ENCODE measurements at places on chromosomes 4 and X. TPM values are rescaled to one million over a fixed set of nuclear protein-coding genes. Genes with fewer than 3 reads are reported as not detected.

DNA sequence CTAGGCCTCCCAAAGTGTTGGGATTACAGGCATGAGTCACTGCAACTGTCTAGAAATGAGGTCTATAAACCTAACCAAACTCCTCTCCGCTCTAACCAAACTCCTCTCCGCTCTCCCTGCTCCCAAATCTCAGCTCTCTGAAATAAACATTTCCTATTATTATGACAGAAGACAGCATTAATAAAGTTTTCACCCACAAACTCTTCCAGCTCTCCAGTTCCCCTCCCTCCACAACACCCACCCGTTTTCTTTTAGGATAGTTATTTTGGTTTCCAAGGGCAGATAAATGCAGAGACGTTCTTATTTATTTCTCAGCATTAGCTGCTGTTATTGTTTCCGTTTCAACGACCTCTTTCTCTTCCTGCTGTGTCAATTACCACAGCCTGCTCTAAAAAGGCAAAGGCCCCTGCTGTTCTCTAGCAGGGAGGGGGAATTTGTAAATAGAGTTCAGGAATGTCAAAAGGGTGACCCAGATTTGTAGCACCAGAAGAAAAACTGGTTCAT, 13.3 kb upstream of the SCD5 start:
- DNase-seq, result peak; percentile 12

DNA sequence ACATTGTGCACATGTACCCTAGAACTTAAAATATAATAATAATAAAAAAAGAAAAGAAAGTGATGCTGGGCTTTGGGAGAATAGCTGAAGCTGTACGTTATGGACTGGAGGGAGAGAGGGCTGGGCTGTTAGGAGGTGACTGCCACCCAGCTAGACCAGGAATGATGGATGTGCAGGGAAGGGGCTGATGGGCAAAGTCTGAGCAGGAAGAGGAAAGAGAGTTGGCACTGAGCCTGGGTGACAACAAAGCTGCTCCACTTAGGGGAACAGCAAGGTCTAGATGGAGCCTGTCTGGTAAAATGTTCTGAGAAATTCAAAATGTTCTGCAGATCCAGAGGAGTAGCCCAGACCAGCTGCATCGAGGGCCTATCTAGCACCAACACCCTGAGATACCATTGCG, 32.3 kb downstream of the MED28 start:
- no peak for DNase-seq

DNA sequence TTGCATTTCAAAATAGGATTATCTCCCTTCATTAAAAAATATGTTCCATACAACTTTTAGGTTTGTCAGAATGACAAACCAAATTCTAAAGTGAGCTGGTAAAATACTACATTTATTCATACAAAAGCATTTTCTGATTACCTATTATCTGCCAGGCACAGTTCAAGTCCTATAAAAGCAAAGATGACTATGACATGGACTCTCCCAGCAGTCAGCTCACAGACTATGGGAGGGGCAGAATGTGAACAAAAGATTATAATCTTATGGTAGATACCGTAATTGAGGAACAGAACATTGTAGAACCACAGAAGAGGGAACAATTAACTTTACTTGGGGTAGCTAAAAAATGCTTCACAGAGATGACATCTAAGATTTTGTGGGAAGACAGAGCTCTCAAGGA, 12.4 kb downstream of the PAQR3 start:
- no peak for DNase-seq

DNA sequence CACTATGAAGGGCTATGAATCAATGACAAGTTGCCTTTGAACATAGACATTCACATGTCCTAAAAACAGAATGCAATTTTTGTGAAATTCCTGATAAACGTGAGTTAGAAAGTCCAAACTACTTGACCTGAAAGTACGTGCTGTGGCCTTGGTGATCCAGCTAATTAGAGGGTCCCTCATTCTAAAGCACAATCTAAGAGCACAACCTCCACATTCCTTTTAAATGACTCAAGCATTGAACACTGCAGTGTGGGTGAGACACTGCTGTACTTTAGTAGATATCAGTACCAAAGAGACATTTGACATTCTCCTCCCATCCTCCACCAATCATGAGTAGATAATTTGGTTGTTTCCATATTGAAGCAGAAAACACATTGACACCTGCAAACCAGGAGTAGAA, 73.5 kb downstream of the FAM47B start:
- no peak for DNase-seq

GRCh38 chr4:74038425-74039314, at the start of gene CXCL3:
CXCL3 (minus strand) TSS chr4:74038689; CDS start chr4:74038611, 78 bp downstream.
- DNase-seq, result peak; percentile 18

- DNase-seq, result no peak
These were observed 4.4 kb downstream of the GNPDA2 start for GRCh38 chr4:44722001-44722400.

GRCh38 chr4:88097781-88098180, 60.7 kb downstream of the ABCG2 start:
- DNase-seq, result no peak

DNA sequence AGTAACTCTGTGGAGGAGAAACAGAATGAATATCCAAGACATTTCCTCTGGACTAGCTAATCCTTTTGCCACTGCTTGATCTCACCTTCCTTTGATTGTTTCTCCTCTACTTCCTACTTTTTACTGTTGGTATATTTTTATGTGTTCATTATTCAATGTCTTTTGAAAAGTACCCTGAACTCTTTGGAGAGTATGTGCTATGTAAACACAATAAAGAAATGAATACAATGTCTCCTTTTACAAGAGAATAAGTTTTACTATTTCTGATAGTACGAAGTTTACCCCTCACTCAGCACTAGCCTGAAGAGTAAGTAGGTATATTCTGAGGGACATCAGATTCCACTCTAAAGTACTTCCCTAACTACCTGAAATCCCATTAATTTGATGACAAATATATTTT, 19.9 kb downstream of the CLDN2 start:
- DNase-seq, result no peak

- DNase-seq, result no peak
These were observed 56.4 kb upstream of the SPOCK3 start for GRCh38 chr4:167290678-167291077.

DNA sequence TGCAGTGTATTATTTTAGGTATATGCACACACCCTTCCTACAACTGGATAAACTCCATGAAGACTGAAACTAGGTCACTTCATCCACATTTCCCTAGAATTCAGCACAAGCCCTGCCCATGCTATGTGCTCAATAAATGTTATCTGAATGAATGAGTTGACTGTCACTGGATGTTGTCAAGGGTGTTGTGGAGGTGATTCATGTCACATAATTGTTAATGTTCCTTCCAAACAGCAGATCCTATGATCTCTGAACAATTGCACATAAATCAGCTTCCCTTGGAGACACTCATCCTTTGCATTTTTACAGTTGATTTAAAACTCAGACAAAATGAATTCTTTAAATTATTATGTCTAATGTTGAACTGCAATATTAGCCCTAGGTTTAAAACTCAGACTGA, 154.7 kb downstream of the TSPAN5 start:
- no peak for DNase-seq

DNA sequence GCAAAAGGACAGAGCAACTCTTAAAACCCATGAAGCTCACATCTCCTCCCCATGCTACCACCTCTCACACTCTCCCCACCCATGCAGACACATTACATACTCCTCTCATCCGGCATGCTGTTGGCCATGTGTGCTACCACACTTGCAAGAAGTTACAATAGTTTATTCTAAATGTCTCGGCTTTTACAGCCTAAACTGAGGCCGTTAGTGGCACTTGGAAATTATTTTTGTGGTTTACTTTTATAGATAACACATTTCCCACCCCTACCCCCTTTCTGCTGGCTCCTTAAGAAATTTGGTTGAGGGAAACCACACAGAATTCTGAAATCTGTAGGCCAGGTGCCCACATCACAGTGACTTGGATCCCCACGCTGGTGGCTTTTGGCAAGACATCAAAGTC, 141.1 kb upstream of the HHIP start:
- no peak for DNase-seq

DNA sequence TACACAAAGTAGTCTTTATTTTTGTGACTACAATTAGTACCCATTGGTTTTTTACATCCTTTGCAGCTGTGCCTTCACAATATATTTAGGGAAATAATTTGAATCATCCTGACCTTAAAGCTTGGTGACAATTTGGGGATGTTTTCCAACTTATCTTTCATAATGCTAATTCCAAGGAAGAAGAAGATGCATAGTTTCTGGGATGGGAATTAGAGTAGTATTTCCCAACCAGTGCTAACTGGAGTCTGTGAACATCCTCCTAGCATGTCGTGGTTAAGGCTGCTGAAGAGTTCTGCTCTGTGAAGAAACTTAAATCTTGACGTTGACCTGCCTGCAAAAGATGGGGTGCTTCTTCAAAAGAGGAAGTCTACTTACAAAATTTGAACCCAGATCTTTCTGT, 173.5 kb downstream of the ANK2 start:
- no peak for DNase-seq

DNA sequence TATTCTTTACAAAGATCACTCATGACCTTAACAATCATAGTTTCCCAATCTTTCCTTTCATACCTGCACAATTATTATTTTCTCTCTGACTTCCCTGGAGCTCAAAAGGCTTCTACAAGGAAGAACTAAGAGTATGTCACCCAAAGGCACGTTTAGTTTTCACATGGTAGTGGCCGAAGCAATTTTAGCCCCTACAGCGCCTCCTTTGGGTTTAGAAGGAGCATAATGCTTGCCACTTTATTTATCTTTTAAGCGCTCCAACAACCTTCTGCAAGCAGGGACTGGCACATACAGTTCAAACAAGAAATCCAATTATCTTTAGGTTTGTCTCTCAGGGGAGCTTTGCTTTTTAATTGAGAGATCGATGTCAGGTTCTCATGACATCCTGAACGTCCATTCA, 42.0 kb upstream of the IGSF1 start:
- DNase-seq, result no peak

DNA sequence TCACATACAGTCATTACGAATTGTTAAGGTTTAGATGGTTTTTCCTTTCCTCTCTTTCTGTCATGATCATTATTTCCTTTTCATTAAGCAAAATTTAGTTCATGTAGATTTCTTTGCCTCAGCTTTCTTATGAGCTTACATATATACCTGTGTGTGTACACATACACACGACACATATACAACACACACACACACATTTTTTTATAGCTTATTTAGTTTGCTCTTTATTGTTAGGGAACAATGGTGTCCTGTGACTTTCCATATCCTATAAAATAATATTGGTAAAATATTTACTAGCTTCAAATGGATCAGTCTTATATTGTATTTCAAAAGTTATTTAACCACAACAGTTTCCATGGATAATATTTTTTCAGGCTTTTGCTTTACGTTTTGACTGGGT, 840.7 kb downstream of the PCDH18 start:
- no peak for DNase-seq

GRCh38 chr4:156261230-156261629, 307.6 kb upstream of the CTSO start:
- DNase-seq, result no peak

GRCh38 chr4:101806914-101807313, 16.4 kb downstream of the BANK1 start:
- no peak for DNase-seq

DNA sequence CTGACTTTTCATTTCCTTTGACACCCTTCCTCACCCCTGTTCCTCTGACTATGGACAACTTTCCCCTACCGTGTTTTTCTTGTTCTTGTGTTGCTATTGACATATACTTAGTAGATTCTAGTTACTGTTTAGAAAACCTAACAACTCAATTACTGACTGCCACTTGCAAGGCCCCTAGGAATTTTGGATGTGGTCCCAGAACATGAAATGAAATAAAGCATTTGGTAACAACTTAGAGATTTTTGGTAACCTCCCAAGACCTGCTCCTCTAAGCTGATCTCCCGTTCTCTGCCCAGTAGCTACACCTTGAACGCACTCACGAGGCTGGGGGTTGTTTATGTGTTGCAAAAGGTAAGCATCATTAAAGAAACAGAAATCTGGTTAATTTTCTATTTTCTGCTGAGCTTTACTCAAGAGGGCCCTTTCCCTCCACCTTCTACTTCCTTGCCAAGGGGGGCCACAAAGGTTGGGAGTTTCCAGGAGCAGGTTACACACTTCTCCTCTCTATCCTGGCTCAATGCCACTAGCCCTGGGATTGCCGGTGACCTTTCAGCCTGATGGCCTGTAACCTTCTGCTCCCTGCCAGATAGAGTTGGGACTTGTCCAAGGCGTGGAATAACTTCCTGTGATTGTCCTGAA, 20.5 kb downstream of the GAB3 start:
- DNase-seq, result no peak

GRCh38 chr4:54038056-54038455, 26.3 kb downstream of the CHIC2 start:
- DNase-seq, result no peak

GRCh38 chr4:92060333-92060732, 243.4 kb upstream of the GRID2 start:
- DNase-seq, result no peak

DNA sequence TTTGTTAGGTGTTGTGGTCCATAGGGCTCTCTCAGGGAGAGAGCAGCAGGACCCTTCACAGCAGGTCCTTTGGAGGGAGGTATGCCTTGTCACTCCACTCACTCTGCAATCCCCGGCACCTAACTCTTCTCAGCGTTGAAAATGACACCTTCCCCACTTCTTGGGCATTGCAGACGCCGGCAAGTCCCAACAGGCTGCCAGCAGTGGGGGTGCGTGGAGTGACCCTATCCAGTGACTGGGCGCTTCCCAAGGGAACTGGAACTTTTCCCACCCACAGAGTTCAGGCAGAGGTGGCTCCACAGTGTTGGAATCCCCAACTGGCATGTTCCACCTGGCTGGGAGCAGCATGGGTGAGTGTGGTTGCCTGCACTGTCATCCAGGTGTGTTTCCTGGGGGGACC, 705.1 kb upstream of the FRG1 start:
- DNase-seq, result no peak

DNA sequence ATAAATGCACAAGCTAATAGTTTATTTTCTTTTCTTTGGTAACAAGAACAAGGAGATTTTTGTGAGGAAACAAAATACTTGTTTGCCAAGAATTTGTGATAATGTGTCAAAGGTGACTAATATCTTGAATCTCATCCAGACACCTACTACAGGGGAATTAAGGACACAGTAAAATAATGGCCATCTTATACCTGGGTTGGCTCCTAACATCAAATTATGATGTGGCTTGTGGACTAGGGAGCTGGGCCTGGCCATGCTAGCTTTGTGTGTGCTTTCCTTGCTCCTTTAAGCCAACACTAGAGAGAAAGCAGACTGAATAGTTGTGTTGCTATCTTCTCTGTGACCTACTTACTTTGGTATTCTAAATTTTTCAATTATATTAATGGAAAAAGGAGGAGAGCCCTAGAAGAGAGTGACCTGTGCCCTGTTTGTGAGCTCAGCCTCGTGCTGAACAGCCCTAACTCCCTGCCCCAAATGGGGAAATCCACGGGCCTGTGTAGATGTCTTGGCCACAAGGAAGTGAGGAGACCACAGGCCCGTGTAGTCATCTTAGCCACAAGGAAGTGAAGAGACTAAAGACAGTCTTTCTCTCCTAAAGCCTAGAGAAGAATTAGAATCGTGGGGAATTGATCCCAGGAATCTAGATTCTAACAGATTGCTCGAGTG, 23.3 kb downstream of the ARHGAP24 start:
- DNase-seq, result no peak

- DNase-seq, result no peak
These were observed 152.3 kb downstream of the AMELX start for GRCh38 chrX:11445540-11445939.

- no peak for DNase-seq
These were observed 5.2 kb downstream of the HMX1 start for GRCh38 chr4:8866421-8866820.

The POU4F2 gene
- polyA plus RNA-seq, result not detected

The PRKG2 gene
- polyA plus RNA-seq, result 2.4 TPM

The VEGFD gene
- 0.58 TPM for polyA plus RNA-seq

The CXCL9 gene
- polyA plus RNA-seq, result 0.14 TPM

The SLC34A2 gene
- polyA plus RNA-seq, result 24.1 TPM

The OPN1MW gene
- polyA plus RNA-seq, result not detected

The DACH2 gene
- 28.2 TPM for polyA plus RNA-seq

The PRDM5 gene
- 17.9 TPM for polyA plus RNA-seq

The XAGE3 gene
- polyA plus RNA-seq, result not detected

The TBL1X gene
- 25.1 TPM for polyA plus RNA-seq

Data from right renal pelvis (tissue), 4 donors.